Fibroblast of gingiva (primary cell): ENCODE measurements at places on chromosomes 11 and 22.
A peak's percentile ranks its signal among the peaks of the same experiment; 100 is the strongest.

GRCh38 chr22:42817556-42817955, 39.5 kb downstream of the ARFGAP3 start:
- peak; percentile 25 for DNase-seq

GRCh38 chr22:45262195-45262930, 21.7 kb upstream of the KIAA0930 start:
- no peak for DNase-seq

DNA sequence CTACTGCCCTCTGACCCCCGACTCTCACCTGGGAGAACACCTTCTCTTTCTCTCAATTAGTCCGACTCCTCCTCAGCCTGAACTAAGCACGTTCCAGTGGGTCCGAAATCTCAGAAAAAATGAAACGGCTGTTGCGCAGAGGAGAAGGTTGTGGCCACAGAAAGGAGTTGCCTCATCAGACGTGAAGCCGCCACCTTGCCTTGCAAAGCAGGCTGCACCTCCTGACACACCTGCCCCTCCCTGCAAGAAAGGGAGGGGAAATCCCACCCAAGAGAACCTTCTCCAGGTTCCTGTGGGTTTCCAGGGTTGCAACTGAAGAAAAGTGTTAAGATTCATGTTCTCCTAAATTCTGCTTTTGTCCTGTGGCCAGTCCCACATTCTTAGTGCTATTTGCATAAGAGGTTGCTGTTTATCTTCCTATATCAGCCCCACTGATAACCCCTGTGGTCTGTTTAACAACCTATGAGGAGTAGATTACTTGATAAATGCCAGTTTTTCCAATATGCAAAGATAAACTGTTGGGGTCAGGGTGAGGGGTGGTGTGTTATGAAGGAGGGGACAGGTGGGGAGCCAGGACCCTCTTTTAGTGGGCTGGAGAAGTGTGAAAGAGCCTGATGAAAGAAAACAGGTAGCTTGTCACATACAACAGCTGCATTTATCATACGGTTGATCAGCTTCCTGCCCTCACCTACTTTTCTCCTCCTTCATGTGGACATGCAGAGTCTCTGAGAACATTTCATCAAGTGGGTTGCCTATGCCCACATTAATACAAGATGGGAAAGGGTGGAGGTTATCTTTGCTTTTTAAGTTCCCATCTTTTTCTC, 18.2 kb downstream of the ZBTB16 start:
- DNase-seq, result no peak

DNA sequence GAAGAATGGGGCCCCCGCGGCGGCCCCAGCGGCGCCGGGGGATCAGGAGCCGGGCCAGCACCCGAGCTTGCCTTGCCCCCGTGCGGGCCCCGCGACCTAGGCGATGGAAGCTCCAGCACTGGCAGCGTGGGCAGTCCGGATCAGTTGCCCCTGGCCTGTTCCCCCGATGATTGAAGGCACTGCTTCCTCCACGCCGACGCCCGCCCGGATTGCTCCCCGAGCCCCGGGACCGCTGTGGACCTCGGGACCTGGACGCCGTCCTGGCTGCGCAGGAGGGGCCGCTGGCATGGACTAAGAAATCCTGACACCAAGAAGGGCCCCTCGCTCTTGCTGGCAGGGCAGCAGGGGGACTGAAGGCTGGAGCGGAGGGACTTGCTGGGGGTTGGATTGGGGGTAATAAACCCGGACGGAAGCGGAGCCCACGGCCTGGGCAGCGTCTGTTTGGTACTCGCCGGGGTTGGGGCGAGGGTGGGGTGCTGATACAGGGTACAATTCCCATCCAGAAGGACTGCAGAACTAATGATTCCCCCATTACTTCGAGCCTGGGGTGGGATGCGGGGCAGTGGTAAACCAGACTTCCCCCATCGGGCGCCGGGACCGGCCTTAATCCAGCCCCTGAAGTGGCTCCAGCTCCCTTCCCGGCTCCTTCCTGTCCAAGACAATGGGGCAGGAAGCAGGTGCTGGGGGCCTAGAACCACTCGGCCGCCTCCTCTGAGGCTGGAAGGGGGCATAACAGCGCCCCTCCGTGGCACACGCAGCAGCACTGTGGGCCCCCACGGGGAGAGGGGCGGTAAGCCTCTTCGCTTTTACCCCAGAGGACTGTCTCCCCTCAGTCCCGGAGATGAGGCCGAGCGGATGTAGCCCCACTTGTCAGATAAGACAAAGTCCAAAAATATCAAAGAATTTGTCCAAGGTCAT, 1.0 kb downstream of the CCDC85B start:
- DNase-seq, result peak; percentile 41

- no peak for DNase-seq
Measured at GRCh38 chr11:44274404-44274803, 35.5 kb downstream of the ALX4 start.

DNA sequence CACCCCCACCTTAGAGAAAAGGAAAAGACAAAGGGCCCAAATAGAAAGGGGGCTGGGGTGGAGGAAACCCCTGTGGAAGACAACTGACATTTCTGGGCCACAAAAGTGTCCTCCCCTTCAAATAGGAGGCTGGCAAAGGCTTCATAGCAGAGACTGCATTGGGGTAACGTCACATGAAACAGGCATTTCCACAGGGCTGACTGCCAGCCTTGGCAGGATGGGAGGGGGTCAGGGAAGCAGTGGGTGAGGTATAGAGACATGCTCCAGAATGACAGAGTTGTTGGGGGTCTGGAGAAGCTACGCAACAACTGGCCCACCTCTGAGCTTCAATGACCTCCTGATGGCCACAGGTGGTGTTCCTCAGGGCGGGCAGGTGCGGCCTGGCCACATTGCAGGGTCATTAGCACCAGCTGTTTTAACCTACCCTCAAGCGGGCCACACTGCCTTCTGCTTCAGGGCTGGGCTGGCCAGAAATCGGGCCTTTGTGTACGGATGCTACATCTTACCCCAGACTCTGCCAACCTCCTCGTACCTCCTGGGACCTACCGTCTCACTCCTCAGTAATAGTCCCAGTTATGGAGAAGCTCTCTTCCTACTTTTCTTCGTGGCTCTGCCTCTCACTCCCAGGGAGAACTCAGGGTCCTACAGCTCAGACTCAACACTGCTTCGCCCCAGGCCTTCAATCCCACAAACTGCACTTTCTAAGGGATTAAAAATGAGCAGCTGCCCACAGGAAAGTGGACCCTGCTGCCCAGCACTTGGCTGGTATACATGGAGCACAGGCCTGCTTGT, 160.0 kb upstream of the NCAM1 start:
- DNase-seq, result no peak

DNA sequence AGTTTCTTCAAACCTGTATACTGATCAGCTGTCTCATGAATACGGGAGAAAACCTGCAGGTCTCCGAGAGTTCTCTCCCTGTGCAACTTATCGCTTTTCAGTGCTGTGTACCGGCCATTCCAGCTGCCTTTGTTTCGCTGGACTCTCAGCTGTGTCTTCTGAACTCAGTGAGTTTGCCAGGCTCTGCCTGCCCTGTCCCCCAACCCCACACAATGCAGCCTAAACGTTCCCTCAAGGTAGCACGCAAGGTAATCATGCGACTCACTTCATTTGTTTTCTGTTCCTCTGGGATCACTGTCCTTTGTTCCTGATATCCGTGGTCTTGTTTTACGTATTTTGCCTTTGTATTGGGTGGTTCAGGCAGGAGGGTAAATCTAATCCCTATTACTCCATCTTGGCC, 13.5 kb downstream of the RBM7 start:
- DNase-seq, result no peak
